ENCODE measurements at places on chromosomes 7 and 10.

- DNase-seq = no peak
These were observed 28.2 kb upstream of the ZPBP start for GRCh38 chr7:50121286-50121685.

DNA sequence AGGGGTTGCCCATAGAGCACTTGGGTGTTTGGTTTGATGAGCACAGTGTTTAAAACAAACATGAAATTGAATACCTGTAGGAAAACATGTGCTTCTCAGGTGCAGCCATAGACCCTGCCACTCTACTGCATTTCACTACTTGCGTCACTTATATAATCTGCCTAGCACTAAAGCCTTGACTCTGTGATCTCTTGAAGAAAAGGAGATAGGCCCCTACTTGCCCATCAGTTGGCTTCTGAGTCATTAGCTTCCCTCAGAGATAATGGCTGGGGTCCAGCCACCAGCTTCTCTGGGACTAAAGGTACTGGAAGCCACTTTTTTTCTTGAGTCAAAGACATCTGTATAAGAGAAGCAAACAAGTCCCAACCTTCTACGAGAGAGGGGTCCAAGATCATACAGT is 45.9 kb upstream of the BTRC start:
- DNase-seq = no peak

- DNase-seq = no peak
These were observed 20.4 kb downstream of the ERCC6 start for GRCh38 chr10:49518566-49518965.

DNA sequence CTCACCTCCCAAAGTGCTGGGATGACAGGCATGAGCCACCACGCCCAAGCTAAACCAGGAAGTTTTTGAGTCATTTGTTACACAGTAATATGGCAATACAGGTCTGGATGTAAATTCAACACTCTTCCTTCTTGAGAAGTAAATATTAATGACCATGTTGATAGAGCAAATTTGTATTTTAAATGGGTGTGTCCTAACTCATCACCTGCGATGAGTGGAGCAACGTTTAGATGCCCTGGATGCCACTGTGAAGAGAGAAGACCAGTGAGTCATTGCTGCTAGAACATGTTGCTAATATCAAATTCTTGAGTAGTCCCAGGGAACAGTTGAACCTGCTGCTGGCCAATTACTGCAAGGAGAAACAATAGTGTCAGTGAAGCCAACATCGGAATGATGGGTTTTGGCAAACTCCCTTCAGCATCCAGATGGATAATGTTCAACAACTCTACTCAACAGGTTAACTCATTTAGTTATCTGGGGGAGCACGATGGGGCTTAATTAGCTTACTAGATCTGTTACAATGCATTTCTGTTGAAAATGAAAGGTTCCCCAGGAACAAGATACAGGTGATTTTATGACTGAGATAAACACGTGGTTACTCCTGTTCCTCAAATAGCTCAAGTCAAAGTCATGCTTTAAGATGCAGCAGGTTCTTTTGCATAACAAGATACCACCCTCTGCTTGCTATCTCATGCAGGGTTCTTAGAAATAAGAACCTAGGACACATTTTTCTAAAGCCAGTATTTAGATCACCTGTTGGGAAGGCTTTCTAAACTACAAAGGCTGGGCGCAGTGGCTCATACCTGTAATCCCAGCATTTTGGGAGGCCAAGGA is 146.8 kb downstream of the CALN1 start:
- no peak for DNase-seq

GRCh38 chr10:36393801-36394200 is 731.6 kb upstream of the ANKRD30A start:
- no peak for DNase-seq

DNA sequence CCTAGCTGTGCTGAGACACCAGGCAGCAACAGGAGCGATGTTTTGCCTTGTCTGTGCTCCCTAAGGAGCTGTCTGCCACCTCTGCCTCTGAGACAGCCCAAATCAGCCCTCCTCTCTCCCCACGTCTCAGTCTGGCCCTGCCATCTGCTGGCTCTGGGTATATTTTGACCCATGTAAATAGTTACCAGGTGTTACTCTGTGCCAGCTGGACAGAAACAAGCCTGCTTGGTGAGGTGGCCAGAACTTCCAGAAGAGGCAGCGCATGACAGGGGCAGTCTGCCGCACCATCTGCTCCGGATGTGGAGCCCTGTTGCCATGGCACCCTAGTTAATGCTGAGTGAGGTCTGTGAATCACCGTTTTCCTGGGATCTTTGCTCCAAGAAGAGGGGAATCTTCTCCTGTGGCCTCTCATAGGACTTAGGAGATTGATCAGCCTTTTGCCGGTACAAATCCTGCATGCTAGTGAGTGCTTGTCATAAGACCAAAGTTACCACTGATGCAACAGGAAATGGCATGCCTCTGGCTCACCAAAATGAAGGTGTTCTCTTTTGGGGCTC is 31.8 kb downstream of the GSTO2 start:
- no peak for DNase-seq

GRCh38 chr10:124213899-124214510 is 120.6 kb upstream of the CHST15 start:
- no peak for DNase-seq

- DNase-seq = no peak
These were observed 80.1 kb upstream of the FAM133B start for GRCh38 chr7:92670204-92670851.

DNA sequence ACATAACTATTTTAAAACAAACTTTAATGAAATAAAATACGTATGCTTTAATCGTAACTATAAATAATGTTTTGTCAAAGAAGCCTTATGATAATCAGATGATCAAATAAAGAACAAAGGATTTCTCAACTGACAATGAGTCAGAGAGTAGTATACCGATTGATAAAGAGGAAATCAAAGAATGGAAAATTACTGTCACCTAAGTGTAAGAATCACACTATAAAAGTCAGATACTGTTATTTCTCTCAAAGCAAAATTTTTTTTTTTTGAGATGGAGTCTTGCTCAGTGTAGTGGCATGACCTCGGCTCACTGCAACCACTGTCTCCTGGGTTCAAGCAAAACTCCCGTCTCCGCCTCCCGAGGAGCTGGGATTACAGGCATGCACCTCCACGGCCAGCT is 18.8 kb downstream of the DNAJC2 start:
- no peak for DNase-seq

DNA sequence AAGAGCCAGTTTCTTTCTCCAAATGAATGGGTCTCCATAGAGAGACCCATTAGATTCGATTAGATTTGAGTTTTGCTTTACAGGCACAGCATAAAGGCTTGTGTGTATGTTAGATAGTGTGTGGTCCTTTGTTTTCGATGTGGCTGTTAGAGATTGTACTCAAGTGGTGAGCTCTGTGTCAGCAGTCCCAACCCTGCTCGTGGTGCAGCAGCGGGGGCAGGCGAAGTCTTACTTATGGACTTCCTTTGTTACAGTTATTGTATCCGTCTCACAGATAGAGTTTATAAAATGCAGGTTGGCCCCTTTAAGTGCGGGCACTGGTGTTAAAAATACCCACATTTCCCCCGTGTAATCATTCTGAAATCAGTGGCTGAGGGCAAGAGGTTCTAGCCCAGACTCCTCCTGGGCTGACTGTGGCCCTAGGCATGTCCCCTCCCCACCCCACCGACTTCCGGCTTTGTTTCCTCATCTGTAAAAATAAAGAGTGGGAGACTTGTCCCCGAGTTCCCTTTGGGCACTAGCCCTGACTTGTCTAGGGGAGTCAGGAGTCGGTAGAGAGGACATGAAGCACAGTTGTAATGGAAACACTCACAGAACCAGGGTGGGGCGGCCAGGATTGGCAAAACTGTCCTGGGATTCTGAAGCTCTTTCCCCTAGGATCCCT is 28.6 kb downstream of the MTURN start:
- DNase-seq = no peak

- peak; percentile 41 for DNase-seq
These were observed 81.7 kb downstream of the RNF216 start for GRCh38 chr7:5699467-5700384.

DNA sequence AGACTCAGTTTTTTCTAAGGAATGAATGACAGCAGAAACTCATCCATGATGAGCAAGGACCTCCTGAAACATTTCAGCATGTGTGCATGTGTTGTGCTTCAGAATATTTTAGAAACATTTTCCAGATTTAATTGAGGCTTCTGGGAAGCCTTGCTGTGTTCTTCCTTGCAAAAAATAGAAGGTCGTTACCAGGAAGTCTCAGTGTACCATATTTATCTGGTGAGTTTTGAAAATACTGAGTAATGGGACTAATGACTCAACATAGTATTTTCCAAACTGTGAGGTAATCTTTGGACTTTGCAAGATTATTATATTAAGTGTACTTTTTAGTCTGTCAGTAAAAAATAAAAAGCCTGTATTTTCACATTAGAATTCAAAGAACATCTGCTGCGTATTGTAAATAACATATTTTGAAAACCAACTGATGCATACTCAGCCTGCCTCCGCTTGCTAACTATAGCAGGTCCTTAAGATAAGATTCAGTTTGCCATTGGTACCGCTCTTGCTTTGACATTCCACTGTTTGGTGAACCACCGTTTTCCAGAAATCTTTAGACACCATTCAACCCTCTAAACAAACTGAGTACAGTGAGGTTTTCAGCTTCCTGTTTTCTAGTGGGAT is 739.6 kb upstream of the GALNT17 start:
- DNase-seq = no peak

DNA sequence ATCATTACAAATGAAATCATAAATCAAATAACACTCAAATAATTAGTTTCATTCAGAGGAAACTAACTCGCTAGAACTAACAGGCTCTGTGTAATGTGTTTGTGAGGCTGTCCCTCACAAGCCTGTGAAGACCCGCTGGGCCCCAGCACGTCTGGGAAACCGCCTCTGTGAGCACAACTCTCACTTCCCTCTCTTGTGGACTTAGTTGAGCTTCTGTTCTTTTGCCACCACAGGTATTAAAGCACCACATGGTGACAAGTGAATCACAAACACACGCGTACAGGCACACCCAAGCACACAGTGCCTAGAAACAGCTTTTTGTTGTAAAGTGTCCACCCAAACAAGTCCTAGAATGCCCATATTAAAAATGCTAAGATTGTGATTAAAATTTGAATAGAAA is 51.0 kb downstream of the ZNF777 start:
- no peak for DNase-seq

- DNase-seq = no peak
These were observed 275.9 kb downstream of the SKAP2 start for GRCh38 chr7:26588511-26588910.
